ENCODE measurements at places on chromosomes 12 and 14.

- DNase-seq: no peak
Measured at GRCh38 chr12:3195859-3196483, 118.8 kb downstream of the TSPAN9 start.

- no peak for DNase-seq
Measured at GRCh38 chr12:42812086-42812485, 222.5 kb upstream of the PRICKLE1 start.

DNA sequence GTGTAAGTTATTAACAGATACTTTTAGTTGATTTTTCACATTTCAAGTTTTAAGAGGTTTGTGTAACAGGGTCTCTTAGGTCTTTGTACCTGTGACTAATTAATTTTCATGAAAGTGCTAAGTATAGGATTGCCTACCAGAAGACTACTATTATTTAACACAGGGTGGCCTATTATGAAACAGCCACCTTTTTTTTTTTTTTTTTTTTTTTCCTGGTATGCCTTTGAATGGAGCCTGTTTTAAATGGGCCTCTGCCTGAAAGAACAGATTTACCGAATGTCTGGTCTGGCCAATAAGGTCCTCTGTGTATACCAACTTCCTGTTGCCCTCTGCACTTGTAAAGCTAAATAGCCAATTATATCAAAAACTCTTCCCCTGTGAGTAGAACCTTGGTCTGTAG is 62.5 kb downstream of the SLC38A6 start:
- DNase-seq: no peak

DNA sequence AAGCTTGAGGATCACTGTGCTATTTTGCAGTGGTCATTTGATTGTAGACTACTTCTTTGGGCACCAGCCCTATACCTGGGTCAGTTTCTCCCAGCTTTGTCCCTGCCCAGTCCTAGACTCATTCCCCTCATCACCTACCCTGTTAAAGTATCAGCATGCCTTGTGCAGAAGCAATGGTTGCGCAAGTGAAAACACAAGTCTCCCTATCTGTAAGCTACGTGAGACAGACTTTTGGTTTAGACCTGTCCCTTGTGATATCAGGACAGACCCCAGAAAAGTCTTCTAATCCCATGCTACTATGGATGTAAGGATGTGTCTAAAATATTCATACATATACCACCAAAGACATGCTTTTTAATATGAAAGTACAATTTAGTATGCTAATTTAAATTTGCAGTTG is 88.8 kb upstream of the ATP2B1 start:
- DNase-seq: no peak

- DNase-seq: no peak
Measured at GRCh38 chr12:49902399-49903350, 1.0 kb downstream of the FAIM2 start.

- no peak for DNase-seq
Measured at GRCh38 chr12:59570145-59570544, 25.7 kb upstream of the SLC16A7 start.

GRCh38 chr14:88998027-88998426 is 173.6 kb downstream of the TTC8 start:
- DNase-seq: no peak

DNA sequence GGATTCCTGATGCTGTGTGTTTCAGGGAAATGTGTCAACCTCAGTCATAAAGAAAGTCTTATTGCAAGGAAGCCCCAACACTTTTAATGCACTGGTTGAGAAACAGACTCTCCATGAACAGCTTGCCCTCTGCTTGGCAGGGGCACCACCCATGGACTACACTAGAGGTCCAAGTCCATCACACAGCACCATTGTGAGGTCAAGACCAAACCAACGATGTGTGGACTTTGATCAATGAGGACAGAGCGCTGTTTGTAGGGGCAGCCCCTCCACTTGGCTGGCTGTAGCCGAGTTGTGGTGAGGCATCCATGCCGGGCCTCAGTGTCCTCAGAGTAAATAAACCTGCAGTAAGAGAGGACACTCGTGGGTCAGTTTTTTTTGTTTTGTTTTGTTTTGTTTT is 29.8 kb downstream of the ZFYVE21 start:
- no peak for DNase-seq

- no peak for DNase-seq
Measured at GRCh38 chr14:85426068-85426935, 103.6 kb upstream of the FLRT2 start.

DNA sequence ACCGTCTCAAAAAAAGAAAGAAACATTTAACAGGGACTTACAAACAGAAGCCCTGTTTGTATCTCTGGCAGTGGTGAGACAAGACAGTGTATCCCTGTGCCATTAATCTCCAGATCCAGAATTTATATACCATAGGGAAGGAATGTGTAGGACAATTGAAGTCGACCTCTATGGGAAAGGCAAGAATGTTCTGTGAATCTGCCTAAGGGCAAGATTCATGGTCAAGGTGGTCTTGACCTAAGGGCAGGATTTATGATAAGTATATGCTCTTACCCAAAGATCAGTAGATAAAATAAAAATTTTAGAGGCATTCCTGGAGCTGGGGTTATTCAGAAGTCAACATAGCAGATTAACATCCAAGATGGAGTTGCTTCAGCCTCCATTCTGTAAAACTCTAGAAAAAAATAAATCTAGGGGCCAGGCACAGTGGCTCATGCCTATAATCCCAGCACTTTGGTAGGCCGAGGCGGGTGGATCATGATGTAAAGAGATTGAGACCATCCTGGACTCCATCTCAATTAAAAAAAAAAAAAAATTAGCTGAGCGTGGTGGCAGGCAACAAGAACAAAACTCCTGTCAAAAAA is 21.0 kb upstream of the SP1 start:
- DNase-seq: no peak

DNA sequence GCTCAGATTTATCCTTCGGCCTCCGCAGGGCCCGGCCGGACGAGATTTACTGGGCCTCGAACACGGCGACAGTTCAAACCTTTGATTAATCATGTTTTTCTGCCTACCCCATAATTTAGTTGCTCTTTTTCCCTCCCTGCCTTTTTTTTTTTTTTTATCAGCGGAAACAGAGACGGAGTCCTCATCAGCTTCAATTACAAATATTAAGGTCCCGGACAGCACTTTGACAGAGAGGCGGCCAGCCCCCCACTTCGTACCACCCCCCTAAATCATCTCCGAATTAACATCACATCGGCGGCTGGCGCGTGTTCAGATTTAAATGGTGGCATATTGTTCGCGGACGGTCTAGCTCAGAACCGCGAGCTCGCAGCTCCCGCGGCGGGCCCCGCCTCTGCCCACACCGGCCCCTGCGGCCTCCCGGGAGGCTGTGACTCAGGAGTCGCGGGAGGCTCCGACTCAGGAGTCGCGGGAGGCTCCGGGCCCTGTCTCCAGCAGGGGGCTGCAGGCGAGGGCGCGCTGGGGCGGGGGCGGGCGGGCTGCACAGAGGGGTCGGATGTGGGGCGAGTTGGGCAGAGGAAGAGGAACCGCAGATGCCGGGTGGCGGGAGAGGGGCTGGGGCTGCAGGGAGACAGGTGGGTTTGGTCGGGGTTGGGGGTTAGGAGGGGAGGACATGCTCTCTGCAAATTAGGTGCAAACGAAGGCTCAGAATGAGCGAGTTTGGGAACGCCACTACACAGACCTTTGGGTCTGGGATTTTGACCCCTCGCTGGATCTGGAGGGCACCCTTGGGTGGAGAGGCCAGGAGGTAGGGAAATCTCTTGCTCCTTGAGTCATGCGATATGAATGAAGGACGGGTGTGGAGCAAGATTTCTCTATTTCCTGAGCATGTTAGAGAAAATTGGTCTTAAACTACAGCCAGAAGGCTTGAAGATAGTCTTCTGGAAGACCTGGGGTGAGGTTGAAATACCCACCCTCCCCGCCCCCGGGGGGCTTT is 19.6 kb upstream of the ATP5MC2 start:
- DNase-seq: peak; percentile 29

GRCh38 chr12:122888232-122888752 is 7.6 kb downstream of the VPS37B start:
- peak; percentile 70 for DNase-seq

DNA sequence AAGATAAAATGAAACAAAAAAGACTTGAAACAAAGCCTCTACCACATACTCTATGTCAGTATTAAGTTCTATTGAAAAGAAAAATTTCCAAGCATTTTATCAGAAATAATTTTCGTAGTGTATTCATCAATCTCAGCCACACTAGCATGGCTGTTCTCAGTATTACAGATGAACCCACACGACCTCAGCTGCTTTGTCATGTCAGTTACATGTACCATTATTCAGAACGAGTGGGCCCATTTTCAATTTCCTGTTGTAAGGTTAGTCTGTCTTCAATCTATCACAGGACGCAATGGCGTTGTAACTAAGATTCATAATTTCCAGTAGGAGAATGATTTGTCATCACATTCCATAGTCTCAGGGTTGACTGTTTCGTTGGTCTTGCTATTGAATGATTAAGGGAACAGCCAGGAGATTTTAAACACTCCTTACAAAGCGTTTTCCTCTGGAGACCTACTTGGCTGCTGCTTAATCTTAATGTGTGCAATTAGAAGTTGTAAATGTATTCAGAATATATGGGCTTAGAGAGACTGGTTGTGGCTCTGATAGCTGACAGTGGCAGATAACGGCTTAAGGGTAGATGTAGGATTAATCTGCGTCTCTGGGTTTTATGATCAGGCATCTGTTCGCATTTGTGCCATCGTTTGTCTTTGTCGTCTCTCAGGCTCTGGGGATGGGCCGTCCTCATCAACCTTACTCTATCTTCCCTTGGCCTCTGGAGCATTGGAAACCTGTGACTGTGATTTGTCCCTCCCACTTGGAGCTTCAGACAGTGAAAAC is 65.4 kb downstream of the GLT1D1 start:
- no peak for DNase-seq

GRCh38 chr12:48775991-48776649 is 12.8 kb downstream of the ADCY6 start:
- DNase-seq: no peak

GRCh38 chr14:96737881-96738280 is 59.3 kb upstream of the VRK1 start:
- DNase-seq: no peak

- DNase-seq: no peak
Measured at GRCh38 chr12:52347016-52347415, 20.3 kb downstream of the KRT85 start.

DNA sequence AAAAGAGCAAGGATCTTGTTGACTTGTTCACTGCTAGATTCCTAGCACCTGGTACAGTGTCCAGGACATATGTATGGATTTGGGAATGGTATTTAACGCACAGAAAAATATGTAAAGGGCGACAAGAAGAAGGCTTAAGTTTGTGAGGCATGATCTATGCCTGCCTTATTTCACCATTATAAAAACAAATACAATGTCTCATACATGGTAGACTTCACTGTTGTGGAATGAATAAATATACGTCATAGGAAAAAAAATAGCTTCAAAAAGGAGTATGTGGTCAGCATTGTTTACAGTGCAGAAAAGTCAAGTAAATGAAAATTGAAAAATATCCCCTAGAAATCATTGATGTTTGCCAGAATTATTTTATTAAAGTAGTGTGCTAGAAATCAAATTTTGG is 30.0 kb downstream of the HCFC2 start:
- no peak for DNase-seq

DNA sequence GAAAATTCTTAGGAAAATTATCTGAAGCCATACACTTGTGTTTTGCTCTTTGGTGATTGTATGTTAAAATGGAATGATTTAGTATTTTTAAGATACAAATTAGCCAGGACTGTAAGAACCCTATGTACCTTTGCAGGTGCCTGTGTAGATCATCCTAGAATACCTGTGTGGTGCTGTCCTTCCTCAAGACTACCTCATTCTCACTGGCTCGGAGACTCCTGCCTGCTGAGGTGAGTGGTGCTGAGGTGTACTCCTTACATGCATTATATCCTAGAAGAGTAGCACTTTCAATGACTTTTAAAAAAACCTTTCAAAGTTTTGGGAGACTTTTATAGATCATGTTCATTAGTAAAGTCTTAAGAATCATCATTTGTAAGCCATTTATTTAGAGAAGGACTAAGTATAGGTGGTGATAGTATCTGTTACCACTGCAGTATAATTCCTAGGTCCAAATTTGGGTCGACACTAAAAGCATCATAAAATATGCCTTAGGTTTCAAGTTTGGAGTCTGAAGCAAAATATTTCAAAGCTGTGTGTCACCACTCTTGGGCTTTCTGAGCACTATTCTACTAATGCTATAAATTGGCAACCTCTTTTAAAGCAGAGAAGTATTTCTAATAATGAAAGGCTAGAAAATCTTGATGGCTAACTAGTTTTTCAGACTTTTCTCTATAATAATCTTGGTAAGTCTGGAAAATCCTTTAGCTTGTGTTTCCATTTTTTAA is 36.6 kb downstream of the RASSF8 start:
- DNase-seq: no peak

- DNase-seq: peak; percentile 17
Measured at GRCh38 chr12:105279460-105280056, 43.6 kb upstream of the APPL2 start.

DNA sequence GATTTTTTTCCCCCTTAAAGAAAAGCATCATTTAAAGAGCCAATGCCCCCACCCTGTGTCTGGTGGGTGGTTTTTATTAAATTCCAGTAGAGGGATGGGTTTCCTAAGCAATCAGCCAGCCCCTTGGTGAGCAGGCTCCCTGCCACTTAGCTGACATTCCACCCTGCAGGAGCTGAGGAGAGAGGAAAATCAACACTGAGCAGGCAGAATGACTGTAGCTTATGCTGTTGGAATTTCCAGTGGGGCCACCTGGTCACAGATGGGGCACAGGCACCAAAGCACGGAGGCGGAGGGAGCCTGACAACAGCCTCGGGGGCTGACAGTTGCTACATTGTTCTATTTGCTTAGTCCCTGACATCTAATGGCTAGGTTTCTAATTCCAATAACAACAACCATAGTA is 127.7 kb downstream of the TMEM30B start:
- DNase-seq: no peak

DNA sequence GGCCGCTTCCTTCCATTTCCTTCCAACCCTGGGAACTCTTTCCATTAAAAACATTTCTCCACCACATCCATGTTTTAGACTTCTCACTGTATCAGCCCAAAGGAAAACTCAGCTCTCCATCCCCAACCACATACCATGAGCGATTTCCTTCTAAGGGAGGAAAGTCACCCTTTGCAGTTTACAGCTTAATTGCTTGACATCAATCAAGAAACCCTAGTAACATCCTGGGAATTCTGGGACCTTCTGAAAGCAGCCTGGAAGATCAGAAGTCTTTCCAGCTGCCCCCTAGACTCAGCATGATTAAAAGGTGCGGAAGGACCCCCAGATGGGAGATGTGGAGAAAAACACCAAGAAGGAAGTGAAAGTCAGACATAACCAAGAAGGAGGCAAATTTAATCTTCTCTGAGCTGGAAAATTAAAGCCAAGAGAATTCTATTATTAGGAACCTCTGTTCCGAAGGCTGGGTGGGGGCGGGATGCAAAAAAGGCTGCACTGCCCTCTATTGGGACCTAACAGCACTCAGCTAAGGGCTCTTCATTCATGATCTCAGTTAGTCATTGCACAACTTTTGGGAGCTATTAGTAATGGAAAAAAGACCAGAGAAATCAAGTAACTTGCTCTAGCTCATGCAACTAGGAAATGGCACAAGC is 73.3 kb upstream of the PLXNC1 start:
- DNase-seq: peak; percentile 31

GRCh38 chr14:69873877-69874780 is 5.1 kb upstream of the SMOC1 start:
- no peak for DNase-seq

GRCh38 chr12:81350309-81350708 is 272.4 kb downstream of the ACSS3 start:
- DNase-seq: no peak
